Right hindlimb (tissue), 1 donor: ENCODE measurements at places on chromosomes 4 and X.

DNA sequence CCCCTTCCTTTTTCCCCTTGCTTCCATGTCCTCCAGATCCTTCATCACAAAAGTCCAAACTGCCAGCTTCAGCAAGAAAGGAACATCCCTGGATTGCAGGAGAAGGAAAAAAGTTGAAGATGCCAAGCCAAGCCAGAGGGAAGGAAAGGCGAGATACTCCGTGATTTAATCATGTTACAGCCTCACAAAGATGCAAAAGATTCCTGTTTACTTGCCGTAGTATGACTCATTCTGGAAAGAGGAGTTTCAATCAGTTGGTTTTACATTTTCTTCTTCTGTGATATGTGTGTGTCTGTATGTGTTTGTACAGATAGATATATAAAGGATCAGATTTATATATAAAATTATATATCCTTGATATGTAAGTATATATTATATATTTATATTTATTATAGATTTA is 69.3 kb downstream of the BTC start:
- DNase-seq: no peak

- DNase-seq: no peak
Measured at GRCh38 chrX:130172127-130172845, 524 bp downstream of the RAB33A start.

DNA sequence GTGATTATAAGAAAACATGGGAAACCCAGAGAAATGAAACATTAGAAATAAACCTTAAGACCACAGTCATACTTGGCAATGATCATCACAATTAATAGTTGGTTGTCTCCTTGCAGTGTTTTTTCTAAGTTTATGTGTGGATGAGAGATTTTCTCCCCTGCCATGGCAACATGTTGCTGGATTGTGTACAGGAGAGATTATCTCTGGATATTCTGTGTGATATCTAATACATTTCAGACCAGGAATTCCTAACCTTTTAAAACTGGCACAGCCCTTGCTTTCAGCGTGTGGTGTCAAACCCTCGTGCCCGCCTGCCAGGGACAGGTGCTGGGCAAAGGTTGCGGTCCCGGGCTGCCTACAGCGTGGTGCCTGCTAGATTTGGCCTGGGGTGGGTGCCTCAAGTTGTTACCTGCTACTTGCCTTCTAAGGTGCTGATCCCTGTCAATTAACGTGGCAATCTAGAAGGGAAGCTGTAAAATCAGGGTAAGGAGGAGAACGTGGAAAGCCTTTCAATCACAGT is 100.5 kb downstream of the TMEM131L start:
- DNase-seq: no peak

GRCh38 chr4:55979562-55979961 is 30.8 kb downstream of the CEP135 start:
- no peak for DNase-seq

GRCh38 chr4:155591738-155592143 is 74.9 kb upstream of the GUCY1A1 start:
- no peak for DNase-seq

DNA sequence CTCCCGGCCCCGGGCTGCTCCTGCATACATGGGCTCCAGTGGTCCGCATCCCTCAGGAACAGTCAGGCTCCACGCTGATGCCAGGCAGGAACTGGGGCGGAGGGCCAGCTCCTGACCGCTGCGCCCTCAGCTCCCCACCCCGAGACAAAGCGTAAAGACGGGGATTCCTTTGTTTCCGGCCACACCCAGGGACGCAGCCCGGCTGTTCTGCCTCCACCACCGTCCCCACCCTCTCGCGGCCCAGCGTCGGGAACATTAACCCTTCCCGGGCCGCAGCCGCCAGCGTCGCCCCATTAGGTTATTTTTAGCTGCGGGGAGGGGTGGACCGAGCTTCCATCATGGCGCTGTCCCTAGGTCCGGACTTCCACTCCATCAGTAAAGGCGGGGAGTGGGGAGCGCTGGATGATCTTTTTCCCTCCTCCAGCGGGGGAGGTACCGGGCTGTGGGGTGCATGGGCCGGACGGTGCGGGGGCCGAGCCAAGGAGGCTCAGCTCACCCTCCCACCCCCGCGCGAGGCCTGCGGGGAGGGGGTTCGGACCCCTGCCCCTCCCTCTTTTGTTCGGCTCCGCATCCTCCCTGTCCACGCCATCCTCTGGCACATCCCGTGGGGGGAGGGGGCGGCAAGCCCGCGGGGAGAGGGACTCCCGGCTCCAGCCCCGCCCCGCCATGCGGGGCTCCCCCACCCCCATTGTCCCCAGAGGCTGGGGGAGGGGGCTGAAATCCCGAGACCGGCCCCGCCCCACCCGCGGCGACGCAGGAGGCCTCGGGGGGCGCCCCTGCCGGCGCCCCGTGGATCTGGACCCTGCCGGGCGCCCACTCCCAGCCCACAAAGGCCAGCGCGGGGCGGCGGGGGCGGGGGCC is 5.3 kb downstream of the CRMP1 start:
- peak; percentile 47 for DNase-seq

DNA sequence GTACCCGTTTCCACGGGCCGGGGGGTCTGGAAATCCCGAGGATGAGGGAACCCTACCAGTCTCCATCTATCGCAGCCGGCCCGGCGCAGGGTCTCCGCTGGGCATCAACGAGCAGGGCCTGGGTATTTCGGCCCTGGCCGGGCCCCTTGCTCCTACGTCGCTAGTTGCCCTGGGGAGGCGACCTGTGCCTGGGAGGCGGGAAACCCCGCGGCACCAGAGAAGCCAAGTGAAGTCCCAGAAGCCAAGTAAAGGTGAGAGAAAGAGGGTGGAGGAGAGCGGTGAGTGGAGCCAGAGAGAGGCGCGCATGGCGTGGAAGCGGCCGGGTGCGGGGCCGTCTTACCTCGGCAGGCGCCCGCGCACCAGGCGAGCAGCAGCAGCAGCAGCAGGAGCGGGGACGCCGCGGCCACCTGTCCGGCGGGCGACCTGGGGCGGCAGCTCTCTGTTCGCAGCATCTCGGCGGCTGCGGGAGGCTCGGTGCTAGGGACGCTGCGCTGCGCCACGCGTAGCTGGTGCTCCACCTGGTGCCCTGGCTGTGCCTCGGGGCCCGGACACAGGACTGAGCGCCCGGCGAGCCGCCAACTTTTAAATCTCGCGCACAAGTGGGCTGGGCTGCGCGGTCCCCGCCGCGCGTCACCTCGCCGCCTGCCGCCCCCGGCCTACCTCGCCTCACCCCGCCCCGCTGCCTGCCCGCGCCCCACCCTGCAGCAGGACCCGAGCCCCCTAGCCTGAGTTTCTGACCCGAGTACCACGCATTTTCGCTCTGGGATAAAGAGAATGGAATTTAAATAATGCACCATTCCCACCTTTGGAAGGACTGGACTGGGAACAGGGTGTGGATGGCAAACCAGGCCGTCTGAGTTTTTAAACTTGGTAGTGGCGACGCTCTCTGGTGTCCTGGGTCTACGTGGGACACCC is at the start of gene NMU:
Gene NMU (minus strand): TSS at position 558 of the 915 bp plus-strand sequence. CDS start 106 bp downstream, at position 452.
- peak; percentile 47 for DNase-seq

GRCh38 chr4:133929531-133930239 is 271.9 kb downstream of the PABPC4L start:
- DNase-seq: no peak

DNA sequence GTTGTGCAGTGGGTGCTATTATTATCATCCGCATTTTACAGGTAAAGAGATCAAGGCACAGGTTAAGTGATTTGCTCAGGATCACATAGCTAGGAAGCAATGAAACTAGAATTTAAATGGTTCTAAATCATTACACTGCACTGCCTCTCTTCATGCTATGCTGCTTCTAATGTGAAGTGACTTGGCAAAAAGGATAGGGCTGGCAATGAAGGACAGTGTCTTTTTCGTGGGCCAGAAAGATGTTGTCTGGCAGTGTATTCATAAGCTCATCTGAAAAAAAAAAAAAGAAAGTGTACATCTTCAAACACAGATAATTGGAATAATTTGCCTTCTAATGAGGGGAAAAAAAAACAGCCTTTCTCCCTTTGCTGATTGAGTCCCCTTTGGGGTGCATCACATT is 132.2 kb upstream of the FUNDC1 start:
- no peak for DNase-seq

- DNase-seq: no peak
Measured at GRCh38 chr4:158500054-158500453, 21.6 kb upstream of the RXFP1 start.

DNA sequence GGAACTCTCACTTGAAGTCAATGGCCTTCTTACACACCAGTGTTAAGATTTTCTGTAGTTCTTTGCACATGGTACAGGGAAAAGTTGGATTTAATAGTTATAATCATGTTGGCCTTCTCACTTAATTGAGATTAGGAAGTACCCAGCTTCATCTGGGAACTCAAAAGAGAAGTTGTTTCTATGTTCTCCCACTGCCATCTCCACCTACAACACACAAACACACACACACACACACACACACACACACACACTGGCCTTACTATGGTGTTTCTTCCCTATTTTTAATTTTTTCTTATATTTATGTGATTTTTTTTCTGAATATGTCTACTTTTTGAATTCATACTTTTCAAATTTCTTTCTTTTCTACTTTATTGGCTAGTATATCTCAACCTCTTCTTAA is 10.0 kb upstream of the CHIC2 start:
- DNase-seq: no peak

DNA sequence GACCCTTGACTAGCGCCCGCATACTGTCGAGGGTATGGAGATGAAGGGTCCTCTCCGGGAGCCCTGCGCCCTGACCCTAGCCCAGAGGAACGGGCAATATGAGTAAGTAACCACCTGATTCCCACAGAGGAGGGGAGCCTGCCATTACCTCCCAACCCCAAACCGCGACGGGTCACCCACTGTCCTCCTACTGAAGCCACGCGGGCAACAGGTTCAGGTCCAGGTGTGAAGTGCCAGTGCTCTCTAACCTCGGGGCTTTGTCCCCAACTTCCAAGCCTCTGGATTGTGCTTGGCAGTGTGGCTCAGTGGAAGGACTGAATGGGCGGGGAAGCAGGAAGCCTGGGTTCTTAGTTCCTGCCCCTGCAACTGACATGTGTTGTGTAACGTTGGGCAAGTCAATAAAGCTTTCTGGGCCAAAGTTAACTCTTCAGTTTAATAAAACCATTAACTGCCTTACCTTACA is 694 bp downstream of the OCRL start:
- DNase-seq: peak; percentile 18

- no peak for DNase-seq
Measured at GRCh38 chrX:107659768-107660167, 31.5 kb downstream of the PRPS1 start.

- DNase-seq: peak; percentile 86
Measured at GRCh38 chrX:48911412-48912182, at the start of gene SLC35A2. Gene SLC35A2 (minus strand): TSS chrX:48911646. CDS start chrX:48911636, 10 bp downstream.

GRCh38 chr4:140644470-140645185 is 75.9 kb upstream of the UCP1 start:
- DNase-seq: no peak

DNA sequence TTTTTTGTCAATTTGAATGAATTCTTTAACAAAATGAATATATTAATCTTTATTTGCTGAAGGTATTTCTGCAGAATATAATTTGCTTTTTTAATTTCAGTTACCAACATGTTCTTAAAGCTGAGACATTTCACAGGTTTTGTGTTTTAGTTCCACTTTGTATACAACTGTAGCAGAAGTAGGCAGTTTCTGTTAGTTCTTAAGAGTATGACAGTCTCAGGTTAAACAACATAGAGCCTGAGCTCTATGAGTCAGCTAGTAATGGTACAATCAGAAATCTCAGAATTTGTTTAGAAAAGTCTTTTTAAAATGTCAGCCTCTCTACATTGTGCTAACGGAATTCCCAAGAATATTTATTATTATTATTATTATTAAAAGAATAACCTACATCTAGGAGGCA is 50.4 kb downstream of the GSTCD start:
- no peak for DNase-seq

GRCh38 chrX:53281321-53281822 is at the start of gene IQSEC2:
Gene IQSEC2 (minus strand): TSS chrX:53281584.
- DNase-seq: peak; percentile 92

GRCh38 chrX:69093960-69094871 is 71.0 kb downstream of the PJA1 start:
- DNase-seq: no peak

- DNase-seq: no peak
Measured at GRCh38 chrX:64350521-64350920, 44.7 kb downstream of the MTMR8 start.

- no peak for DNase-seq
Measured at GRCh38 chr4:99587803-99588202, 13.2 kb downstream of the MTTP start.

DNA sequence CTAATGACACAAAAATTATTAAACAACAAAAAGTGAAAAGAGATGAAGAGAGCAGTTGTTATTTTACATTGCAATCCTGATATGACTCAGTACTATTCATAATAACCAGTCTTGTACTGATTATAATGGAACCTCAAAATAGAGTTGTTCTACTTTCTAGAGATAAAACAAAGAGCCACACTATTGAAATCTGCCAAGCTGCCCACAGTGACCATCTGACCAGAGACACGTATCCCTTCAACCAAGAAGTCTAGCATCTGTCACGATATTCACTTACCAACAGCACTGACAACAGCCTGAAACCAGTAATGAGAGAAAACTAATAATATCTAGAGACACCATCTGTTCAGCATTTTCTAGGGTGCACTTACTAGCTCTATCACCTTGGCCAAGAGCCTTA is 466.7 kb downstream of the NKX6-1 start:
- DNase-seq: no peak

DNA sequence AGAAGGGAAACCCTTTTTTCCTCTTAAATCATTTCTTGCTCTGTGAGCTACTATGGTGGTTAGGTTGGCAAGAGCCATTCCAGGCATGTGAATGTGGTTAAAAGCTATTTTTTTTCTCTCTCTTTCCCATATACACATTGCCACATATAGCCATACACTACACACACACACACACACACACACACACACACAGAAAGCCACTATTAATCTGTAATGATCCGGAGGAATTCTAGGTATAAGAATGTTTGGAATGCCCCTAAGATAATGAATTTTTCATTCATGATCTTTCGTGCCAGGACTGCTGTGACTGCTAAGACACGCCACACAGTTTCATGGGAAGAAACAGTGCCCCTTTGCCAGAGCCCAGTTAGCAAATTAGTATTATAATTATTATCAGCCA is 21.8 kb upstream of the TLL1 start:
- no peak for DNase-seq

- no peak for DNase-seq
Measured at GRCh38 chr4:102789317-102789717, 28.5 kb upstream of the MANBA start.

DNA sequence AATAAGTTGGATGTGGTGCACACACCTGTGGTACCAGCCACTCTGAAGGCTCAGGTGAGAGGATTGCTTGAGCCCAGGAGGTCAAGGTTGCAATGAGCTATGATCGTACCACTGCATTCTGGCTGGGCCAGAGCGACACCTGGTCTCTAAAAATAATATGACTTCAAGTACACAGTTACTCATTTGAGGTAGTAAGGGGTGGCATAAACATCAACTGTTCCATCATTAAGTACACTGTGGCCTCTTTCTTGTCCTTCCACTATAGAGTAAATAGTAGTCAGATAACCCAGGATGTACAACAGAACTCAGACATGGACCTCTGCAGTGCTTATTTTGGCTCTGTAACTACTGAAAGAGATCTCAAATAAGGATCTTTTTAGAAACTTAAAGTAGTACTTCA is 10.6 kb downstream of the FAM9B start:
- no peak for DNase-seq

GRCh38 chr4:36446275-36446674 is 164.9 kb downstream of the DTHD1 start:
- DNase-seq: no peak

GRCh38 chrX:109966246-109966645 is 36.7 kb upstream of the TMEM164 start:
- no peak for DNase-seq
